ENCODE measurements at places on chromosomes 13 and 19.

DNA sequence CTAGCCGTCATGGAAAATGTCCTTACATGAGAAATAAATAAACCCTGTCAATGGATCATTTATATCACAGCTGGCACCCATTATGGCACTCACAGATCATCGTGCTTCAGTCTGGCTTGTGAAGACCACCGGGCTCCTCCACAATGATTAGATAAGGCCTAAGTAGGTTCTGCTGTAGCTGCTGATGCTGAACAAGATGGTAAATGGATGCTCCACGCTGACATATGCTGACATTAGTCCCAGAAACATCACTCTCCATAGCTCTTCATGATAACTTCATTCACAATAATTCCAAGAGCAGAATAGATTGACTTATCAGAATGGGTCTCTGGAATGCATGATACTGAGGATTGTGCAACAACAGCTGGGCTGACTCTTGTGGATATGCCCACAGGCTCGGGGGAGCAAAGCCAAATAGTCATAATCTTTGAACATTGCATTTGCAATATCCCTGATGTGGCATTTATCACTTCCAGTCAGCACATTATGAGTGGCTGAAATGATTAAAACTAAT, 63.8 kb upstream of the RXFP2 start:
- DNase-seq = no peak

DNA sequence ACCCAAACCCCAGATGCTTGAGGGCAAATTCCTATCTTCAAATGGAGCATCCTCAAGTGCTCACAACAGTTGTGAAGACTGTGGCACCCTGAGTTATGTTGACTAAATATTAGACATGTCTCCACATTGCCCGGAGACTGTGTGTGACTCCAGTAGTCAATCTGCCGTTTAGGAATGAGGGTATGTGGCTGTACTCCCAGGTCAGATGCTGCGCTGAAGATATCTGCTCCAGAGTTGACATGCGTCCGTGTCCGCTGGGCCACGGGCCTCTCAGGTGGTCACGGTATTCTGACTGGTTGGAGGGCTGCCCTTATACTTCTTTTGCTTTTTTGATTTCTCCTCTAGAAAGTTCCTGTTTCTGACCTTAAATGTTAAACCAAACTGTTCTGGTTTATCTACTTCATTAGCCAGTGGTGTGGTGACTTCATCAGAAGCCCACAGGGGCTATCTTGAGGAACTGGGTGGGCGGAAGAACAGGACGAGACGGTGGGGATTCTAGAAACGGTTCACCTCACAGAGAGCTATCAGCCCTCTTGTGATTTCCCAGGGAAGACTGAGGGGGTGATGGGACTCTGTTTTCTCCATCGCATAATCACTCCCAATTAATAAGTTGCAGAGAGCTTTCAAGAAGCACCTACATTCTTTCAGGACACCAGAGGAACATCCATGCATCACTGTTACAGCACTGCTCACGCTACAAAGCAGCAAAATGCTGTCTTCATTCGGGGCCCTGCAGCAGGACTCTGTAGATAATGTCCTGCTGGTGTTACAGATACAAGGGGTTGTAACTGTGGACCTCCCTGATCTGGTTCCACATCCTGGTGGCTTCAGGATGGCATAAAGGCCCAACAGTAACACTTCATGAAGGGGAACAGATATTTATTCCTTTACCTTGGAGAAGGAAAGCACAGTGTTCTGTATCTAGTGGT, 1.3 kb upstream of the LCP1 start:
- DNase-seq = no peak

DNA sequence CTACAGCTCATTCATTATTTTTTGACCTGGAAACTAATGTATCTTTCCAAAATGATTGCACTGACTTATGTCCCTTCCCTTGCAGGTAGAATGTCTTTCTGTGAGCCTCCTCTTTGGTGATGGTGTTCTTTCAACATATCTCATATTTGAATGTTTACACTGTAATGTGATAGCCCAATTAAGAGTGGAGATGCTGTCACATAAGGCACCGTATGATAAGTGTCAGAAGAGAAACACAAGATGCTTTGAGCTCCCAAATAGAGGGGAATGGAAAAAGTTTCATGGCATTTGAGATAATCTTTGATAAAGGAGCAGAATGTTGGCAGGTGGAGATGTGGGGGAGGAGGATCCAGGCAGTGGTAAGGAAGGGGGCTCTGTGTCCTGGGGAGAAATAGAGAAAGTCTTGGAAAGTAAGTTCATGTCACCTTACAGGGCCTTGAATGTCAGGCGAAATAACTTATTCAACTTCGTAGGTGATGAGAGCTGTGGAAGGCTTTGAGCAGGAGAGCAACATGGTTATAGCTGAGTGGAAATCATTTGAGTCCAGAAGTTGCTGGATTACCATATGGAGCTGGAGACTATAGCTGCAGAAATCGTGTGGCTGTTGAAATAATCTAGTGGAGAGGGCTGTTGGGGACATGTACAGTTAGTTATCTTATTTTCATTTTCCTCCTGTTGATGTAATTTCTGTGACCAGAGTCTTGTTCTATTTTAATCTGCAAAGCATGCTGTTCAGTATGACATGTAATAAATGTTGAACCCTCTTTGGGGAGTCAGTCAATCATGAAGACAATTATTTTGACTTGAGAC, 10.3 kb upstream of the RNF113B start:
- DNase-seq = no peak

DNA sequence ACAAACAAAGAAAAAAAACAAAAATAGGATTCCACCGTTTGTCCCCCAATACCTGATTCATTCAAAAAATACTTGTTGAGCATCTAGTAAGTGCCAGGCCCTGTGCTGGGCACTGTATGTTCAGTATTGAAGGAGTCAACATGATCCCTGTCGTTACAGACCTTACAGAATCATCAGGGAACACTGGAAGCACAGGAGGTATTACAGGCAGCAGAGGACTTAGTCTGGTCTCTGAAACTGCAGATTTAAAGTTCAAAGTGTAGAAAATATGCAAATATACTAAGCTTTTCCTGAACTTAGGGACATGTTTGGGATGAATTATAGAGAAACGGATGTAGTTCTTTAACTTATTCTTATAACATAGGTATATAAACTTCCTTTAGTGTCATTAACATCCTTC, 160.7 kb upstream of the RFC3 start:
- no peak for DNase-seq

GRCh38 chr13:114203536-114203935, 24.5 kb downstream of the CFAP97D2 start:
- peak; percentile 23 for DNase-seq

DNA sequence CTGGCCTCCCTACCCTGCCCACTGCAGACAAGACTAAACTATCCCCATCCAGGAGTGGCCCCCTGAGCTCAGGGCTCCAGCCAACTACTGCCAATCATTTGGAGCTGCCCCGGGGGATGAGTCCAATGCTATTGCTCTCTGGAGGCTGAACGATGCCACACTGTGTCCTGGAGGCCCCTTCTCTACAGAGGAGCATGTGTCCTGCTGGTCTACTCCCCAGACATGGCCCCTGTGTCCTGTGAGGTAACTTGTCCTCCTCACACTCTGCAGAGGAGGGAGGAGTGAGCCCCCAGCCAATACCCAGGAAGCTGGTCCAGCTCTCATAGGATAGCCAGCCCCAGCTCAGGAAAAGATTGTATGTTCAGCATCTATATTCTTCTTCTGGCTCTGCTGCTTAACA, 159.1 kb upstream of the GPR12 start:
- no peak for DNase-seq

DNA sequence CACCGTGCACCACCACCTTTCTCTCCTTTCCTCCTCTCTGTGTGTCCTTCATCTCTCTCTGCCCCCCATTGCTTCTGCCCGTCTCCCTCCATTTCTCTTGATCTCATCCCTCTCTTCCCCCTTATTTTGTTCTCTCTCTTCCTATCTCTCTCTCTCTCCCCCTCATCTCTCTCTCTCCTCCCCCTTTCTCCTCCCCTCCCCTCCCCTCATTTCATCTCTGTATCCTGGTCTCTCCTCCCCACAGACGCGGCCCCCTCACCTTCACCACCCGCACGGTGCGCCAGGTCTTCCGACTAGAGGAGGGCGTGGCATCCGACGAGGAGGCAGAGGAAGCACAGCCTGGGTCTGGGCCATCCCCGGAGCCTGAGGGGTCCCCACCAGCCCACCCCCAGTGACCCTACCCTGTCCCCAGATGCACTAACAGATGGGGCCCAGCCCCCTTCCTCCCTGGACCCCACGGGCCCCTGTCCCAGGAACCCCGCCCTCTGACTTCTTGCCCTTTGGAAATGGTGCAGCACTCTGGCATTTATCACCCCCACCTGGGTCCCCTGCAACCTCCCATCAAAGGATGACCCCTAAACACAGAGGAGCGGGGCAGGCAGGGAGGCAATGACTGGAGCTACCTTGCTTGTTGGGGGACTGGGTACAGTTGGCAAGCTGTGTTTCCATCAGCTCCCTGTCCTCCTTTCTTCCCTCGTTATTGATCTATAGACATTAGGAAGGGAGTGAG, 19.6 kb downstream of the KCNC3 start:
- DNase-seq = no peak

Measured in activated naive CD4-positive, alpha-beta T cell treated with Interleukin-2 at 50 U/mL for 16 hours (primary cell).